ENCODE measurements at places on chromosomes 1 and 21.

- DNase-seq = no peak
These were observed 23.4 kb downstream of the RIPK4 start for GRCh38 chr21:41743321-41744027.

DNA sequence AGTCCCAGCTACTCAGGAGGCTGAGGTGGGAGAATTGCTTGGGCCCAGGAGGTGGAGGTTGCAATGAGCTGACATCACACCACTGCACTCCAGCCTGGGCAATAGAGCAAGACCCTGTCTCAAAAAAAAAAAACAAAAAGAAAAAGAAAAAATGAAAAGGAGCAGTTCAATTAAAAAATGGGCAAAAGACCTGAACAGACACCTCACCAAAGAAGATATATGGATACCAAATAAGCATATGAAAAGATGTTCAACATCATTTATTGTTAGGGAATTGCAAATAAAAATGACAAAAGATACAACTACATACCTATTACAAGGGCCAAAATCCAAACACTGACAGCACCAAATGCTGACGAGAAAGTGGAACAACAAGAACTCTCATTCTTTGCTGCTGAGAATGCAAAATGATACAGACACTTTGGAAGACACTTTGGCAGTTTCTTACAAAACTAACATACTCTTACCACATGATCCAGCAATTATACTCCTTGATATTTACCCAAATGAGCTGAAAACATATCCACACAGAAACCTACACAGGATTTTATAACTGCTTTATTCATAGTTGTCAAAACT is 28.7 kb upstream of the ATP5PO start:
- no peak for DNase-seq

DNA sequence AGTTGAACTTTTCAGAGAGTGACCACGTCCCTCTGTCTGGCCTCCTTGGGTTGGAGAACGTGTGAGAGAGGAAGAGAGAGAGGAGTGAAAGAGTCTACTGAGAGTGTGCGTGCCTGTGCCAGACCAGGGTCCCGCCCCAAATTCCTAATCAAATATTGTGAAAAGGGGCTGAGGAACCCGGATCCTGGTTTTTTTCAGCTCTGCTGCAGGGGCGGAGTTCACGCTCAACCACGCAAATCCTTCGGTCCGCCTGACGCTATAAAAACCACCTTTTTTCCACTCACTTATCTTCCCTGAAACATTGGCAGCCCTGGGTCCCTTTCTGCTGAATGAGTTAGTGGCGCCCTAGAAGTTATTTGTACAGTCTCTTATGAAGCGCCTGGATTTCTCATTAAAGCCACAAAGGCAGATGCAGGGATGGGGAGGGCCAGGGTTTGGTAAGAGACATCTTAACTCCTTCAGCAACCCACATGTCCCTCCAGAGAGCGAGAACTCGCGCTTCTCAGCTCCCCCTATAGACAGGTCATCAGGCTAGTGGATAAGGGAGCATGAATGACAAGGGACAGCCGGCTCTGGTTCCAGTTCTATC is at the start of gene FMOD:
FMOD (minus strand) TSS at position 86 of the 589 bp plus-strand sequence. CDS start 2,852 bp downstream, outside the sequence.
- no peak for DNase-seq

GRCh38 chr1:179632868-179633267 is 41.2 kb downstream of the TDRD5 start:
- no peak for DNase-seq

GRCh38 chr1:206649261-206649921 is 14.1 kb downstream of the DYRK3 start:
- no peak for DNase-seq

DNA sequence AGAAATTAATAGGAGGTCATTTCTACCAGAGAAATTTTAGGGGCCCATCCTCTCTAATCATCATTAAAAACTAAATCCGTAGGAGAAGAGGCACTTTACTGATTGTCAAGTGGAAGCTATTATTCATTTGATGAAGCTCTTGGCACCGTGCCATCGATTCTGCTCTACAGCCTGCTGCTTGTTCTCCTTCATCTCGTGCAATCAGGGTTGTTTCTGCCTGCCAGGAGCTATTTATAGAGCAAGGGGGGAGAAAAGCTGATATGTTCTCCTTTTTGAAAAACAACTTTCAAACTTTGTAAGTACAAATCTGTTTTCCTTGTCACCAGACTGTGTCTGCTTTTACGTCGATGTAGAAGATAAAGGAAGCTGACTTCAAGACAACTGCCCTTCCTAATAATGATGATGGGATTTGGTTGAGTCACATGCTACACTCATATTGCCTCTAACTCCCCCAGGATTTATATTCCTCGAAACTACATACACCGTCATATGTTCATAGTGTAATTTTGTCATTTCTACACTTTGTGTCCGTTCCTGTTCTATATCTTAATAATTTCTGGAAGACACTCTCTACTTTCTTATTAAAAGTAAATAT is 169.6 kb upstream of the LHX8 start:
- no peak for DNase-seq

DNA sequence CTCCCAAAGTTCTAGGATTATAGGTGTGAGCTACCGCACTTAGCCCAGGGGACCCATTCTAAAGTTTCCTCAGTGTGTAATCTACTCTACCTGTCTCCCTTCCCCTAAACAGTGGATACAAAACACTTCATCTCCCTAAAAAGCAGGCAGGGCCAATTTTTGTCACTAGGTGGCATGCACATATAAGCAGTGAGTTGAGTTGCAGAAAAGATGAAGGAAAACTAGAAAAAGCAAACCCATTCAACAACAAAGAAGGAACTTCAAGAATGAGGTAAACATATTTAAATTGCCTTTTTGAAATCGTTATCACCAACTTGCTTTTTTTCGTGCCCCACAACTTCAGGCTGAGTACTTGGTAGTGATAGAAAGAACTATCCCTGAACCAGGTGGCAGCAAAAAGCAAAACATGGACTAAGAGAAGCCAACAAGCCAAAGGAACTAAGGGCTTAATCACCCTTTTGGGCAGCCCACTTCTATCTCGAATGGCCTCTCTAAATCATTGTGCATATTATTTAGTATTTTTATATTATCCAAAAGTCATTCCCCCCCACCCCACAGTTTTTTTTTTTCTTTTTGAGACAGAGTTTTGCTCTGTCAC is 19.7 kb upstream of the ALDH9A1 start:
- DNase-seq = peak; percentile 35

GRCh38 chr1:89635825-89636815 is 3.2 kb downstream of the LRRC8C start:
- DNase-seq = no peak

- no peak for DNase-seq
These were observed 34.4 kb upstream of the RNF19B start for GRCh38 chr1:32998997-32999396.

DNA sequence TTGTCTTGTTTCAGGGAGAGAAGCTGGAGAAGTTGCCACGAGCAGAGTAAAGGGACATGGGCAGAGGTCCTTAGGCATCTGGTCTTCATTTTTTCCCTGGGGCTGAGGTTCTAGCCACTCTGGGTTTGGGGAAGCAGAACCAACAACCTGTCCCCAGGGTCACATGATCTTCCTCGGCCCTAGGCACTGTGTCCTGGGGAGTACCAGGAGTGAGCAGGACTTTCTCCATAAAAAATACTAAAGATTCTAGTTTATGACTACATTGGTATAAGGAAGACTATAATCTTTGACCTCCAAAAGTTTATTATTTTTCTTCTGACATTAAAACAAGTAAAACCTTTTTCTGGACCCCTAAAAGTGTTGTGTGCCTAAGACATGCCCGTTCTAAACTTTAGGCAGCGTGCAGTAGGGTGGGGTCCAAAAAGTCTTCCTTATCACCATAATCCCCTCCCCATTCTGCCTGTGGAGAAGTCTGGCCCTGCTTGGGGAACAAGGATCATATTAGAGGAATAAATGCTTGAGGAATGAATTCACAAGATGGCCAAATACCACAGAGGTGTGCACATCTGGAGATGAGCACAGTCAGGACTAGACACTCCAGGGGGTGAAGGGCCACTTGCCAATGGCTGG is 19.3 kb upstream of the IGSF3 start:
- no peak for DNase-seq

DNA sequence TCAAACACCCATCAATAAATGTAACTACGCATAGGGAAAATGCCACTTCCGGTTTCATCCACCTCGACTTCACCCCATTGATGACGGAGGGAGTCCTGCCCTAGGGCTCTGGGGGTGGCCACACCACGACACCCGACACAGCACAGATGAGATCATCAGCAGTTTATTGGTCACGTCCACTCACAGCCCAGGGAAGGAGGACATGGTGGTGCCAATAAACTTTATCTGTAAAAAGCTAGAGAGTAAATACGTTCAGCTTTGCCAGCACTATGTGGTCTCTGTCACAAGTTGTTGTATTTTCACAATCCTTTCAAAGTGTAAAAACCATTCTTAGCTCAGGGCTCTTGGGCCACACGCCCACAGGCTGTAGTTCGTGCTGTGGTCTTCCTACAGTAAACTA is 16.3 kb downstream of the SETD4 start:
- DNase-seq = no peak

DNA sequence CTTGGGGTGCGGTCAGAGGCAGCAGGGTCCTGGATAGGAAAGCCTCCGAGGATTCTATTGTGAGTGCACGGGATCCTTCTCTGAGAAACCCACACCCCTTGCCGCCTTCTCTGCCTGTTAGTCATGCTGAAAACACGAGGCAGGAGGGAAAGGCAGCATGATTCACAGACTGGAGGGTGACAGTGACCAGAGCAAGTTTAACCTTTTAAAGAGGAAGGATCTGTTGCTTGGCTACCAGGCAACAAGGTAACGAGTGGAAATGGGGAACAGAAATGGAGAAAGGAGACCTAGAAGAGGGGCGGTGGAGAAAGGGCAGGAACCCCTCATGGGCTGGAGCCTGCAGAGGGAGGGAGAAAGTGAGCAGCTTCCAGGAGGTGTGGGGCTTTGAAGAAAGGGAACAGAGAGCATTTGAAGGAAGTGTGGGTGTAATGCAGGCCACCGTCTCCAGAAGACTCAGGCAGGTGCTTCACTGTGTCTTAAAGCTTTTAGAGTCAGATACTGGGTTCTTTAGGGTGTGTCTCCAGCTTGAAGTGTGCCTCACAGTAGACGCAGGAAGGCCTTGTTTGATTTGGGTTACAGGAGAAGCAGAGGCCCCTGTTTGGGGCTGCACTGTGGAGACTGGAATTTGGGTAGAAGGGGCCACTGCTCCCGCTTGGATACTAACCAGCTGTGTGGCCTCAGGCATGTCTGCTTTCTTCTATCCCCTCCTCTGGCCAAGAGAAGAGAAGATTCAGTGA is 19.1 kb downstream of the OPTC start:
- DNase-seq = peak; percentile 70

GRCh38 chr1:99755664-99756063 is 10.8 kb downstream of the FRRS1 start:
- DNase-seq = no peak

- DNase-seq = no peak
These were observed 100.4 kb downstream of the FGGY start for GRCh38 chr1:59397139-59397858.

DNA sequence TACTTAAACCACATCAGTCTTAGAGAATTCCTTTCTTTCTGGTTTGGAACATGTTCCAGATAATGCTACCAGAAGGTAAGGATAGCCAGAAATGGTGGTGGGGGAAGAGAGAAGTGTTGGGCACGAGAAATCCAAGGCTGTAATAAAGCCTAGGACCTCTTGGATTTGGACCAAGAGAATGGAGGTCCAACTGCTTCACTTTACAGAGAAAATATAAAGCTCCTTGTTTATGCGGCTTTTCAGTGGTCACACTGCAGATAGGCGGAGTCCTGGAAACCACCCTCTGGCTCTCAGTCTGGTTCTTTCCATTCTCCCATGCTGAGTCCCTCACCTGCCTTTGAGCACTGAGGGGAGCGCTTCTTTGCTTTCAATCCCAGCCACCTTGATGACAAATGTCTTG is 87.8 kb downstream of the ADCY10 start:
- DNase-seq = no peak

DNA sequence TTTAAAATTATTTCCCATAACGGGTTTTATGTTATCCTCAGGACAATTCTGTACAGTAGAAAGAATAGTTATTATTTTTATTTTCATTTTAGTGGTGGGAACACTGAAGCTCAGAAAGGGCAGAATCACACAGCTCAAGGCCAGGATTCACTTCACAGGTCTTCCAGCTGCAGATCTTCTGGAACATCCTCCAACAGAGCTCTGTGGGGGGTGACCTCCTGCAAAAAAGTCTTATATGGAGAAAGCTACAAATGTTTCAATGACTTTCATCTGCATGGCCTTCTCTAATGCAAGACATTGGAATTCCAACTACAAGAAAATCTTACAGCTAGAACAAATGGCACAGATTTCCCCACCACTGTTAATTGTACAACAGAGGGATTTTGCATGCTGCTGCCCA is 64.2 kb downstream of the SEC16B start:
- no peak for DNase-seq

DNA sequence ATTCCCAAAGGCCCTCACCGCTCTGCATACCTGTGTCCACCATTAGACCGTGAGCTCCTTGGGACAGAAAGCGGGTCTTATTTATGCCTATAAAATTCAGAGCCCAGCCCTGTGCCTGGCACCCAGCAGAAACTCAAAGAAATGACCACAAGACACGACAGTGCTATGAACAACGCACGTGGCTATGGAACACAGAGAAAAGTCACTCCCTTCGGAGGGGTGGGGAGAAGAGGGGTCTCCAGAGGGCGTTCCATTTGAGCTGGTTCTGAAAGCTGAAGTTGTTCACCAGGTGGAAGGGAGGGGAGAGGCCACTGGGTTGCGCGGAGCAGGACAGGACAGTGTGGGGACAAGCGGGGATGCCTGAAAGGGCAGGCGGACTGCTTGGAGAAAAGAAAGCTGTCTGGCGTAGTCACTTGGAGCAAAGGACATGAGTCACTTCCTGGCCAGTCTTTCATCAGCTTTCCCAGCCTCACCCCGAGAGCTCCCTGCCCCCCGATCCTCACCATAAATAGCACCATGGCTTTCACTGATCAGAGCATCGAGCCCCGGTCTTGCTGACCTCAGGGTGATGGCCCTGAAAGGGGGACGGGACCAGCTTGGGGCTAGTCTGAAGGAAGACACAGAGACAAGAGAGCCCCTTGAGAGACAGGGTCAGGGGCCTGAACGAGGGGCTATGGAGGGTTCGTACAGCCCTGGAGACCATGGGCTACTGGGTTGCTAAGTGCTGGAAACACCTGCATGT is 28.5 kb downstream of the ECE1 start:
- DNase-seq = peak; percentile 88

- no peak for DNase-seq
These were observed 76.8 kb upstream of the ATF3 start for GRCh38 chr1:212531796-212532195.

- DNase-seq = no peak
These were observed 31.1 kb downstream of the EDARADD start for GRCh38 chr1:236425031-236425663.

GRCh38 chr1:183991348-183991747 is 46.2 kb downstream of the COLGALT2 start:
- no peak for DNase-seq
